ENCODE measurements at places on chromosomes 16 and 17.

- peak; percentile 34 for DNase-seq
Observed at GRCh38 chr17:79001190-79002020, 8.2 kb downstream of the CANT1 start.

- DNase-seq: no peak
Observed at GRCh38 chr16:1793578-1794220, at the start of gene IGFALS. IGFALS (minus strand) TSS chr16:1793705; CDS start chr16:1793652, 53 bp downstream.

GRCh38 chr17:30559656-30560055 lies 82.4 kb downstream of the GOSR1 start:
- no peak for DNase-seq

DNA sequence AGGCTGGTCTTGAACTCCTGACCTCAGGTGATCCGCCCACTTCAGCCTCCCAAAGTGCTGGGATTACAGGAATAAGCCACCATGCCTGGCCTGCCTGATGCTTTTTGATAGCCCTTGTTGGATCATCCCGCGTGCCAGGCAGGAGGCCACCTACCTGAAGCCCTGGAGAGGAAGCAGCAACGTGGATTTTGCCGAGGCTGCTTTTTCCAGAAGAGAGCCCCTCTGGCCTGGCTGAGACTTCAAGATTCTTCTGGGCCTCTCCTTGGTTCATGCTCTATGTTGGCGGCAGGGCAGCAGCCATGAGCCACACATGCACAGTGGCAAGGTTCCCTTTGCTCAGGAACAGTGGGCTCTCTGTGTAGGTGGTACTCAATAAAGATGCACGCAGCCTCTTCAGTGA lies 11.5 kb downstream of the KATNB1 start:
- no peak for DNase-seq

DNA sequence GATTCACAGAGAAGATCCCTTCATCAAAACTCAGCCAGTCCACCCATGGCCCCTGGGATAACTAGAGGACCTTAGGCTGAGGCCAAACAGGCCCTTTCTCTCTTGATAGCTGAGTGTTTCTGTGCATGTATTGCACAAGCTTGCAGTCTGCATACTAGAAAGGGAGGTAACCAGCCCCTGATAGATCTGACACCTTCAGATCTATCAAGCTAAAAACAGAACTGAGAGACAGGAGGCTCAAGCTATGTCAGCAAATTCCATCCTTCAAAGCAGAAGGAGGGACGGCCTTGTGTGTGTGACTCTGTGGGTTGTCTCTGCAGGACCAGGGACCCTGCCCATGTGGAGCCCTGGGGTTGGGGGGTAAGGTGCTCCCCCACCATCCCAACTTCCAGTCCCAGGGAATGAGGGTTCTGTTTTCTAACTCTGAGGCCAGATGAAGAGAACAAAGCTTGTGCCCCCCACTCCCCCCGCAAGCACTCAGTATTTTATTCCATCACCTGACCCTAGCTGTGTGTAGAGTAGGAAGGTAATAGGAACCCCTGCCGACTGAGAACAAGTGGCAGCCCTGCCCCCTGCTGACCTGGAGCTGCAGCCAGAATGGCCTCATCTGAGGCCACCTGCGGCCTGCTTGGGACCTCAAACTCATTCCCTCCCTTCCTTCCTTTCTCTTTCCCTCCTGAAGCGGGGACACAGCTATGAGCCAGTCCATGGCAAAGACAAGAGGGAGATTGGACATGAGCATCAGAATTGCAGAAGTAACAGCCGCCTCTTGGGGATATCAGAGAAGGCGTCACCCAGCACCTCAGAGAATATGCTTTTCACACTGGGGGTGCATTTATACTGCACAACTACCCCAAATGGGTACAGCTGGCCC lies 63.8 kb downstream of the SMPD3 start:
- DNase-seq: no peak

- no peak for DNase-seq
Observed at GRCh38 chr16:988471-989353, 7.1 kb downstream of the SOX8 start.

DNA sequence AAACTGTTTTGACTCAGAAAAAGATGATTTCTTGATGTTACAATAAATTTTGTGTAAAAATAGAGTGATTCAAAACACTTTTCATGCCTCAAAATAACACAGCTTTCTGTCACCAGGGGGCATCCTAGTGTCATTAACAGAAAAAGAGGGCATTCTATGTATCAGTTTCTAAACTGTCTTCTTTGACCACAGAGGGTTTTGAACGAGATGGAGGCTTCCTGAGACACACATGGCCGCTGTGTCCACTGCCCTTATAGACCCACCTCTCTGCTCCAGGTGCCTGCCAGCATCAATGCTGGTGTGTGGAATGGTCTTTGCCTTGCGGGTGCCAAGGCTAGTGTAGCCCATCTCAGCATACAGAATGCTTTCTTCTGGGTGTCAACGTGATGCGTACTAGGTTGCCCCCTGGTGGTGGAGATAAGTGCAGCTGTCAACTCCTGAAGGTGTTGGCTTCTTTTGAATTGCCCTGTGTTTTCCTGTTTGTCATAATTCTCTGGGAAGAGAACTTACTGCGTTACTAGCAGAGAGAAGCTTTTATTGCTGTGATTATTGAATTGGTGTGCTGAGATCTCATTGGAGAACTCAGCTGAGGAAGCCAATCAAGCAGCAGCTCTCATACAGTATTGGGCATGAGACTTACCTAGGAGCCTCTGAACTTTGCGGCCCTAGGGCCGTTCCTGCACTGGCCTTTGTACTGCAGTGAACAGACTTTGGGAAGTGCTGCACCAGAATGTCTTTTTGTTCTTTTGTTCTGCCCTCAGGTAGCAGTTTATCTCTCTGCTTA lies 38.6 kb downstream of the USP10 start:
- DNase-seq: peak; percentile 76

All from right forelimb (tissue), 1 donor.